ENCODE measurements at places on chromosomes 11 and 22.

DNA sequence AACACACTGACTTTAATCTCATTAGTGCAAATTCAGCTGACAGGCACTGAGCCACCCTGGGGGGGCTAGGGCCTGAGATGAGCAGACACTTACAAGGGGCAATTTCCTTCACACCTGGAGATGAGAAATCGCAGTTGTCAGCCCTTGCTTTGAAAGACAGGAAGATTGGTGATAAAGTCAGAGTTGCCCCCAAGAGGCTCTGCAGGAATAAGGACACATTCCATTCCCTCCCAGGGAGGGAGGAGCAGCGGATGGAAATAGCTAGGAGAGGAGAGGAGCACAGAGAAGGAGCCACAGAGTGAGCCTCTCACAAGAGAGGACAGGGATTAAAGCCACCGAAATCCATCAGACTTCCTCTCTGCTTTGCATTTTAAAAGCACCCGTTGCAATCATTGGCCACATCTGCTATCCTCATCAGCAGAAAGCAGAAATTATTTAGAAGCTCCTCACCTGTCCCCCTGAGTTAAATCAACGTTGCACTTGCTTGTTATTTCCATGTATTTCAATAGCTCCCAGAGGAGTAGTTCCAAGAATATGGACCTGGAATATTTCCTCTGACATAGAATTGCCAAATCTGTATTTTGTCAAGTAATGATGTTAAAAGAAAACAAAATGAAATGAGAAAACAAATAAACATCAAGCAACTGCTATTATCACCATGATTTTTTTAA is 213.7 kb downstream of the BARX2 start:
- DNase-seq = no peak

- no peak for DNase-seq
Measured at GRCh38 chr22:40603088-40603605, 33.4 kb downstream of the MRTFA start.

- no peak for DNase-seq
Measured at GRCh38 chr22:46628756-46629155, 8.6 kb downstream of the GRAMD4 start.

DNA sequence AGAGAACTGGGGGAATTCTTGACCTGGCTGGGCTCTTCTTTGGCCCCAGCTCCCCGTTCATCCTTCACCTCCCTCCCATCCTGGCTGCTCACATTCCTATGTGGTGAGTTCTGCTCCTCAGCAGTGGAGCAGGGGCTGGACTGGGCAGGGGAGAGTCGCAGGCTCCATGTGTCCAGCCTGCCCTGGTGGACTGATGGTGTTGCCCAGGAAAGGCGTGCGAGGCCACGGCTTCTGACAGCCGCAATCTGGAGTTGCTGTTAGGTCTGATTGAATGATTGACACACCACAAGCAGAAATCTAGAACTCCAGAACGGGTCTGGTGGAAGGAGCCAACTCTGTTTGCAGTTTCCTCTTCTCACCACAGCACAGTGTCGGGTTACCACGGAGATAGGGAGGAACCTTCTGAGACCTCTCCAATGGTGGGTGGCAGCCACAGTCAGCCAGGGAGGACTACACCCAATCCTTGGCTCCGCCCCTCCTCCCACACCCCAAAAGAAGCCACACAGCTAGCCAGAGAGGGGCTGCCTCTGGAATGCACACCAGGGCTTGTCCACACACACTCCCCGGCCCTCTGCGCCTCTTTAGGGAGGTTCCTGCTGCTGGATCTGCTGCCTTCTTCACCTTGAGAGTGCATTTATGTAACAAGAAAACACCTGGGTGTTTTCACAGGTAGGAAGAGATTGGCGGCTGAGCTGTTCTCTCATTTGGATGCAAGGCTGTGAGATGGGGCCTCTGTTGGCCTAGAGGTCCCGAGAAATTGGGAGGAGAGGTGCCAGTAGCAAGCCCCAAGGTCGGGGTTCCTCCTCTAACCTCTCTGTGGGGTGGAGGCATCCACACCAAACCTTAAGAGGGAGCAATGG is 56.4 kb upstream of the CD44 start:
- no peak for DNase-seq

- DNase-seq = no peak
Measured at GRCh38 chr11:16347928-16348685, 8.2 kb downstream of the SOX6 start.

DNA sequence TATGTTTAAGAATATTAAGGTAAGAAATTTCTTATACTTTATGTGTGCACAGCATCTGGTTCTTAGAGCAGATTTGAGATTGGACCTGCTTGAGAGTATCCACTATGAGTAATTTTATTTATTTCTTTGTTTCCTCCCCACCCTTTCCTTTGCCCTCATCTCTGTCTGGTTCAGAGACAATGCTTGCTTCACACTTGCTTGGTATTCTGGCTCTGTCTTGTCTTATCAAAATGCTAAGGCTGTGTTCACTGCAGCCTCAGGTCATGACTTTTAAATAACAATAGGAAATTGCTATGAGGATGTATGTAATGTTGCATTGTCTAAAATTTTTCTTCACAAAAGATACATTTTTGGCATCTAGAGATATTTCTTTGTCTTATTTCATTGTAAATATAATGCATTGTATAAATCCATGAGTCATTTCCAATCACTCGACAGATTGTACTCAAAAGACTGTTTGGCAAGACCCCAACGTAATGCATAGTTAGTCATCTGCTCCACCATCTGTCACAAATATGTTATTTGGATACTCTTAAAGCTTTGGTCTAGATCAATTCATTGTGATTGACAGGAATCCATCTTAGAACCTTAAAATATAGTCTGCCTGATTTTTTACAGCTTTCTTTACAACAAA is 395.7 kb downstream of the AASDHPPT start:
- no peak for DNase-seq

DNA sequence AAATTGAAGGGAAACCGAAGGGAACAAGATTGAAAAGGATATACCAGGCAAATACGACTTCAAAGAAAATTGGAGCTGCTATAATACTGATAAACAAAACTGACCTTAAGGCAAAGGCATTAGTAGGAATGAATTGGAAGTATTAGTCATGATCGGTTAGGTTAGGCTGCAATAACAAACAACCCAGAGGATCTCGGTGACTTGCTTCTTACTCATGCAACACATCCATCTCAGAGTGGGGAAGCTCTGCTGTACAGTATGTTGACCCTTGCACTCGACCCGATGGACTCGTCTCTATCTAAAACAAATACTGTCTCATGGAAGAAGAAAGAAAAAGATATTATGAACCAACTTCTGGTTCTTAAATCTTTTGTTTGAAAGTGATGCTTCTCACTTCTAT is 42.3 kb downstream of the SPATA19 start:
- no peak for DNase-seq

DNA sequence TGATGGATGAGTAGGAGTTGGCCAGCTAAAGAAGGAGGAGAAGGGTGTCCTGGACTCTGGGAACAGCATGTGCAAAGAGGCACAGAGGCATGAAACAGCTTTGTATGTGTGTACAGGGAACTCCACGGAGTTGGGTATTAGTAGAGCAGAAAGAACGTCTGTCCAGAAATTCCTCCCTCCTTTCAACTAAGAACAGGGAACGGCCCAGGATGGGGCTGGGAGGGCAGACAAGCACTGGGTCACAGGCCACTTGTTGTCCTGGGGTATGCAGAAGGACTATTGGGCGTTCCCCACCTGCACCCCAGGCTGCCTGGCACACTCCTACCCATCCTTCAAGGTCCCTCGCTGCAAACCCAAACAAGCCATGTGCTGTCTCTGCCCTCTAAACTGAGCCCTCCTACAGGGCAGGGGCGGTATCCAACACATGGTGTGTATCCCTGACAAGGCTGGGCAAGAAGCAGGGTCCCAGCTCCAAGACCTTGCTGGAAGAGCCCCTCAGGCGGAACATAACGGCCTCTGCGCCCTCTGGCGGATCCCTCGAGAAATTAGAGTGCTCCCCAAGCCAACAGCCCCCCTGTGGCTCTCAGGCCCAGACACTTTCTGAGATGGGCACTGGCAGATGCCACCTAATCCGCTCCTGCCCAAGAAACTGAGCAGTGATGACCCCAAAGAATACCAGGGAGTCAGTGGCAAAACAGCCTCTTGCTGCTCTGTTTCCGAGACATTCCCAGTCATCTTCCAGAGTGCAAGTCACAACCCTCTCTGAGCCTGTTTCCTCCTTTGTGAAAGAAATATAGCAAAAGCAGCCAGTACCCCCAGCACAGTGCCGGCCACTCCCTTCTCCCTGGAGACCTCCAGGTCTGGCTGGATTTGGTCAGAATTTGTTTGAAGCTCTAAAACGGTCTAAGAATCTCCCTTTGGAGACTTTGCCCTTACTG is 1.6 kb upstream of the ELFN2 start:
- peak; percentile 83 for DNase-seq

Data from neuronal stem cell (in vitro differentiated cells).